Colonic mucosa (tissue), 4 donors: ENCODE measurements at places on chromosomes 16 and 17. TPM values are rescaled to one million over a fixed set of nuclear protein-coding genes. Genes with fewer than 3 reads are reported as not detected.

DNA sequence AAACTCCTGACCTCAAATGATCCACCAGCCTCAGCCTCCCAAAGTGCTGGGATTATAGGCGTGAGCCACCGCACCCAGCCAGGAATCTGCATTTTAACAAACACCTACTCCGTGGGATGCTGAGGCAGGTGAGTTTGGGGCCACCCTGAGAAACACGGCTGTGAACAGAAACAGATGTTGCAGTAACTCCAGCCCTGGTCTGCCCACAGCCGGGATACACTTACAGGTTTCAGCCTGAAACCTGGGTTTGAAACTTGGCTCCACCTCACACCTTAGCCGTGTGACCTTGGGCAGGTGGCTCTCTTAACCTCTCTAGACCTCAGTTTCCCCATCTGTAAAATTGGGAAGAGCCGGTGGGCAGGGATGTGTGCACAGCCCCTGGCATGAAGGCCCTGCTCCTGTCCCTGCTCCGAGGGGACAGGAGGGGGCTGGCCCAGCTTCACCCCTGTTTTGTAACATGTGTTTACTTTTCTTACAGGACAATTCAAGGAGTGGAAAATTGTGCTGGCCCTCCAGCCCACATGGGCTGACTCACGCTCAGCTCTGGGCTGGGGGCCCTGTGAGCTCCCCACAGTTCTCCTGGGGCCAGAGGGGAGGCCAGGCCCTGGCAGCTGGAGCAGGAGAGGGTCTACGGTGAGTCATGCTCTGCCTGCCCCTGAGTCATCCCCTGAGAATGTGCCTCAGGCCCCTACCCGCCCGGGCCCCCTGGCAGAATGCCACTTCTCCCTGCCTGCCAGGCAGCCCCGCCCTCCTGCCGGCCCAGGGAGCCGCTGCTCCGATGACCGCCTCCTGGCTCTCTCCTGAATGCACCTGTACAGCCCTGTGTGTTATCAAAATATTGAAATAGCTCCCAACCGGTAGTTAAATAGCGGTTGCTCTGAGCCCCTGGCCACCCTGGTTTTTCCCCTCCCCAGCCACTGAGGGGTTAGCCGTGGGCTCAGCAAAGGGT, 7.7 kb upstream of the PPL start:
- peak; percentile 87 for DNase-seq

Gene C17orf107
- 1.8 TPM for total RNA-seq

DNA sequence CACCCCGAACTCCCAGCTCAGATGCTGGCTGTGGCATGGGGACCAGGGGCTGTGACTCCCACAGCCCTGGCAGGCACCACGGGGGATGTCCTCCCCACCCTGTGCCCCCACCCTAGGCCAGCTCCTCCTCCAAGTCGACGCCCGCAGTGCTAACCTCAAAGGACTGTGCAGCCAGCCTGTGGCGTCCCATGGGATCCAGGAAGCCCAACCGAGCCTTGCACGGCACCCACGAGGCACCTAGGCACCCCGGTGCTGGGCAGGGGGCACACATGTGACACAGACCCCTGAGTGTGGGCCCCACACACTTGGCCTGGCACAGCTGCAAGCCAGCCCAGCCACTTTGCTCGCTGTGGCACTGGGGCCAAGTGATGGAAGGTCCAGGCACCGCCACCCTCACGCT, 3.9 kb downstream of the GCGR start:
- DNase-seq = no peak

DNA sequence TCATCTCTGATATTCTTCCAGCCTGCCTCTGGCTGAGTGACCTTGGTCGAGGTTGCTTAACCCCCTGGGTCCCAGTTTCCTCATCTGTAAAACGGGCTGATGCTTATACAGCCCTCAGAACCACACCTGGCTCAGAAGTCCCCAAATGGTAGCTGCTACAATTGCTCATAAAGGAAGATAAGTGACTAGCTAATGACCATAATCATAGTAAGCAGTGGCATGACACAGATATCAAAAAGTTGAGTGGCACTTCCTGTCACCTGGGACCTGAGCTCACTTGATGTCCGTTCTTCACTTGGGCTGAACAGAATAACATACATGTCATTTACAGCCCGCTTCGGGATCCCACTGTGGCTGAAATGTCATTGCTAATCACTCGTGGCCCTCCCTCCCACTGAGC, 1.8 kb downstream of the MGRN1 start:
- no peak for DNase-seq

GRCh38 chr16:30882429-30883310, 11.2 kb downstream of the BCL7C start:
- peak; percentile 50 for DNase-seq

- no peak for DNase-seq
Observed at GRCh38 chr16:84826558-84826941, 6.8 kb downstream of the CRISPLD2 start.

Gene CNTNAP4
- total RNA-seq = not detected

DNA sequence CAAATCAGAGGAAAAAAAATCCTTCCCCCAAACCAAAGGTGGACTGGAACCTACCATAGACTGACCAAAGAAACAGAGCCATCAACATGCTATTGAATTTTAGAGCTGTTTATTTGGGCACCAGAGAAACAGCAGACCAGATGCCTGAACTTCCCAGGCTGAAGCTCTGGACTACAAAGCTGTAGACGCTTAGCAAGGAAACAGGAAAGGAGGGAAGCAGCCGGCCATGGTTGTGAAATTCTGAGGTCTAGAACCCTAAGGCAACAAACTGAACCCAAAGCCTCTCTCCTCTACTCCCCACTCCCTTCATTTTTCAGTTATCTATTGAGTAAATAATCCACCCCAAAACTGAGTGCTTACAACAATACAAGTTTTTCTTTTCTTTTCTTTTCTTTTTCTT, 45.4 kb upstream of the MEIOC start:
- DNase-seq = no peak

DNA sequence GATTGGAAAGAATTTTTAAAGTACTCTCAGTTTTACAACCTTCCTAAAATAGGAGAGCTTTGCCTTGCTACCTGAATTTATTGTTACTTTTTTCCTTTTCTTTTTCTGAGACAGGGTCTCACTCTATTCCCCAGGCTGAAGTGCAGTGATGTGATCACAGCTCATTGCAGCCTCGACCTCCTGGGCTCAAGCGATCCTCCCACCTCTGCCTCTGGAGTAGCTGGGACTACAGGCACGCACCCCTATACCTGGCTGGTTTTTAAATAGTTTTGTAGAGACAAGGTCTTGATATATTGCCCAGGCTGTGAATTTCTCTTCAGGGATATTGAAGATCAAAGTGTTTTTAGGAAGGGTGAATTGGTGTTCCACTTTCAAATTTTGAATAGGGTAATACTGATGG, 3.8 kb downstream of the MPV17L start:
- no peak for DNase-seq

GRCh38 chr16:24525970-24526559, 13.3 kb upstream of the RBBP6 start:
- DNase-seq = no peak

DNA sequence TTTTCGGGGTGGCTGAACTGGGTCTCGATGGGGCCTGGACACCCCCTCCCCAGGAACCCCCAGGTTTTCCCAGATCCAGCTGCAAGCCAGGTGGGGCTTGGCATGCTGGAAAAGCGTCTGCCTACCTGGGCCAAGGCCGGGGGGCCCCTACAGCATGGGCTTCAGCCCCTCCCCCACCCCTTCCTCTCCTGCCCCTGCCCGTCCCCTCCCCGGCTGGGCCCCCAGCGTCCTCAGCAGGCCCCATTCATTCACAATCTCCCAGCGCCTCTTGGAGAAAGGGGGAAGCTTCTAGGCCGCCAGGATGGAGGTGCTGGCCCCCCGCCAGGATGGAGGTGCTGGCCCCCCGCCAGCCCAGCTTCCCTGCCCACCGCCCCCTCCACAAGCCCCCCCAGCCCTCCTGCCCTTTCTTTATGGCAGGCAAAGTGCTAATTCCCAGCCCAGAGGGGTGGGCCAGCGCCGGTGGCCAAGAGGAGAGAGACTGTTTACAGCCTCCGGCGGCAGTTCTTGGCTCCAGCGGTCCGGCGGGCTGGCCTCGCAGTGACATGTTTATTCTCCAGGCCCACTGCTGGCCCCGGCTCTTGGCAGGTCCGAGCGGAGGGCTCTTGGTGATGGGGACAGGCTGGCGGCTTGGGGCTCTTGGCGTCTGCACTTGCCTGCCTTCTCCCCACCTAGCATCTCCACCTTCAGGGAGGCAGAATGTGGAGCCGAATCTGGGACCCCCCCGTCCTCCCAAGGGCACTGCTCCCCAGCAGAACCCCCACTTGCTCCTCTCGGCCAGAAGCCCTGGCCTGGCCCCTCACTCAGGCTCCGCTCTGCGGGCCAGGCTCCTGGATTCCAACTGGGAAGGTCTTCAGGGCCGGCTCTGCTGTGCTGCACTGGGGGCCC, 94.4 kb upstream of the CIBAR2 start:
- peak; percentile 62 for DNase-seq

Gene HOXB6
- total RNA-seq = 30.0 TPM

DNA sequence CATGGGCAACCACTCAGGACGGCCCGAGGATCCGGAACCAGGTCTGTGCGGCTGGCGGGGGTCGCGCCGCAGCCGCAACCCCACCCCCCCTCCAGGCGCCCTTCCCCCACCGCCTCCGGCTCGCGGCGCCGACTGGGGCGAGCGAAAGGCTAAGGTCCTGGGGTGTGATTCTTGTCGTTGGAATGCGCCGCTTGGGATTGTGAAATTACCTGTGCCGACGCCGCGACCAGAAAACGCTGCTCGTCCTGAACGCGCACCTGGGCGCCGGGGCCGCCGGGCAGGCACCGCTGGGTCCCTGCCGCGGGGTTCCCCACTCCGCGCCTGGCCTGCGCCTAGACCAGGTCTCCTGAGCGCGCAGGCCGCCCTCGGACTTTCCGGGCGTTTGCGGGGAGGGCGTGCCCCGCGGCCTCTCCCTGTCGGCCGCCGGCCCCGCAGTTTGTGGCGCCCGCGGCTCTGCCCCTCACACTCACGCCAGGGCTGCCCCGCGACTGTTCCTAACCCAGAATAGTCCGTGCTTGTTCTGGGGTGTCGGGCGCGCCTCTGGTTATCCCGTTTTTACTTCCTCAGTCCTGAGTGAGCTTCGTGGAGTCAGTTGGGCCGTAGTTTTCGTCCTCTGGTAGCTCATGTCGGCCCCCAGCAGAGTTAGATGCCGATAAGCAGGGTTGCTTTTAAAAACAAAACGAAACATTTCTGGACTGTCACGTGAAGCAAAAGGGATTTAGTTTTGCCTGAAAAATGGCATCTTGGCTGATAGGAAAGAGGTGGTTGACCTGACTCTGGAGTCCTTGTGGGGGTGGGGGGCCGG, 147.2 kb downstream of the SPECC1 start:
- DNase-seq = peak; percentile 45

DNA sequence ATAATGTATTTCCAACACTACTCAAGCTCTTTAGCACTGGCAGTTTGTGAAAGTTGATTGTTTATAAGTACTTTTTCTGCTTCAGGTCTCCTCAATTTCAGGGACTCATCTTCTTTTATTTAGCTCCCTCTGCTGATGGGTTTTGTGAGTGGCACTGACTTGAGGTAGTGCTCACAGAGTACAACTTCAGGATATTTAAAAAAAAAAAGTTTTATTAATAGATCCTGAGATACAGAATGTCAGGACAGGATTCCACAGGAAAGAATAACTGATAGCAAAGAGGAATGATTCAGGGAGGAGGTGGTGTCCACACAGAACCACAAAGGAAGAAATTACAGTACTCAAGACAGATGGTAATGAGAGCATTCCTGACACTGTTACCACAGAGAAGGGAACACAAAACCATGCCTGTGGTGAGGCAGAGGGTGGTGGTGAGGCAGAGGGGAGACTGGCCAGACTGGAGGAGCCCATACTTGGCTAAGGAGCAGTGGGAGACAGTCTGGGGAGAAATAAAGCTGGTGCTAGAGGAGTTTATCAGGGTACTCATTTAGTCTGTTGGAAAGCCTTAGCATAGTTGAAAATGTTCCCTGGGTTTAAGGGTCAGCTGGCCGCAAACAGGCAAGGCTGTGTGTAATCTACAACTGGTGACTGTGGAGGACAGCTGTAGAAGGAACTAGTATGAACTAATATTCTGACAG, 63.7 kb downstream of the SPAG9 start:
- peak; percentile 36 for DNase-seq

Gene MSI2
- total RNA-seq = 75.4 TPM

GRCh38 chr17:79812353-79813258, 15.7 kb upstream of the CBX8 start:
- no peak for DNase-seq

Gene ELMO3
- 75.6 TPM for total RNA-seq

Gene CCL4
- 3.8 TPM for total RNA-seq

Gene SP6
- 8.8 TPM for total RNA-seq

Gene KCNH6
- 0.80 TPM for total RNA-seq

DNA sequence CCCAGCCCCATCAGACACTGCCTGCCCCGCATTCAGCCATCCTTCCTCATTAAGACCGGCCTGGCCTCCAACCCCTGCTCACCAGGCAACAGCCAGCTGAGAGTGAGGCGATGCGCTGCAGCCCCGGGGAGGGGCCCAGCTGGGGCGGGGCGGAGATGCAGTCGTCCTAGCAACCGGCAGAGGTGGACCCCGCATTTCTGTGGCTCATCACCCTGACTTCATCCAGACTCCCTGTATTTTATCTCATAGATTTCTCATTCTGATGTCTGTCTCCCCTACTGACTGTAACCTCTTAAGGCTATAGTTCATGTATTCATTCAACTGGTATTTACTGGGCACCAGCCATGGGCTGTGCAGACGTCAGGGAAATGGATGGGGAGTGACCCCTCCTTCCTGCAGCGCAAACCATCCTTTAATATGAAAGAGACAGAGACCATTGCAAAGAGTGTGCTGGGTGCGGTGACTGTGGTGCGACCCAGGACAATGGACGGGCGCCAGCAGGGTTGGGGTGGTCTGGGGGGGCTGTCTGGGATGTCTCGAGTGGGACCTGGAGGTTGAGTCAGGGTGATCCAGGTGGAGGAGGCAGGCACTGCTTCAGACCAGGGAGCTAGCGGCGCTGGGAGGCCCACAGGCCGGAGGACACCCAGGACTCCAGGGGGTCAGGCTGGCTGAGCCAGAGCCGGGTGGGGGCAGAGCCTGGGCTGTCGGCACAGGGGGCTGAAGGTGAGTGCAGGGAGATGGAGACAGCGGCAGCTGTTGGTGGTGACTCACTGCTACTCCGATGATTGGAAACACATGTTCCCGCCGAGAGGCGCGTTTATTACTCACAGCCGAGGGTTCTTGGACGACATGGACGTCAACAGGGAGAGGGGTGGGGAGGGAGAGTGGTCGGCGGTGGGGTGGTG, 10.5 kb upstream of the TIMP2 start:
- DNase-seq = peak; percentile 55

Gene KRTAP4-6
- not detected for total RNA-seq

GRCh38 chr17:65618516-65618915, 57.1 kb upstream of the AXIN2 start:
- no peak for DNase-seq

Gene DNASE1L2
- 0.85 TPM for total RNA-seq

- DNase-seq = peak; percentile 60
Observed at GRCh38 chr16:88634141-88634993, 4.0 kb upstream of the IL17C start.
